ENCODE measurements at places on chromosomes 4 and X. TPM values are rescaled to one million over a fixed set of nuclear protein-coding genes. Genes with fewer than 3 reads are reported as not detected.

DNA sequence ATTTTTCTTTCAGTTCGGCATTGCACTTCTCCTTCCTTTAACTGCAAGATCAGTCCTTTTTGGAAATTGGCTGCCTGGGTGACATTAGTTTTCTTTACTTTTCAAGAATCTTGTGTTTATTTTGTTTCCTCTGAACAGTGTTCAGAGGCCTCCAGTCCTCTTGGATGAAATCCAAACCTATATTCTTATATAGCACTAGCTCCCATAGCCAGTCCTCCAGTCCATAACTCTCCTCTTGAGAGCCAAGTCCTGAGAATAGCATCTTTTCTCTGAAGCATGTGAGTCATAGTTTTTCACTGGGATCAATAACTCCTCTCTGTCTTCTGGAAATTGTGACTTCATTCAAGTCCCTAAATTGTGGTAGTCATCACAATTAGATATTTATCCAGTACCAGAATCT is 357.5 kb downstream of the RAPGEF2 start:
- no peak for DNase-seq

DNA sequence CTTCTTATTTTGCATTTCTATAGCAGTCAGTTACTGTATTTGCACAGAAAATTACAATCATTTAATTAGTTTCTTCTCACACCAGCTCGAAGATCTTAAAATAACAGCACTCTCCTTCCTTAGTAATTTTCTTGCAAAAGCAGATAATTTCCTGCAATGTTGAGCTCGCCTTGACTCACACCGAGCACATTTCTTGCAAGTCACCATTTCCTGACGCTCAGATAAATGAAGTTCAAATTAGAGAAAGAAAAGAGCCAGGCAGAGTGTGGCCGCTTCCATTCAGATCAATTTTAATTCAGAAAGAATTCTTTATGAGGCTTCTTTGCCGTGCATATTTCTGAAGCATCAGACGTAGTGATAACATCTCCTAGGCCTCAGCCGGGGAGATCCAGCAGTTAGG is 10.1 kb downstream of the SORCS2 start:
- no peak for DNase-seq

DNA sequence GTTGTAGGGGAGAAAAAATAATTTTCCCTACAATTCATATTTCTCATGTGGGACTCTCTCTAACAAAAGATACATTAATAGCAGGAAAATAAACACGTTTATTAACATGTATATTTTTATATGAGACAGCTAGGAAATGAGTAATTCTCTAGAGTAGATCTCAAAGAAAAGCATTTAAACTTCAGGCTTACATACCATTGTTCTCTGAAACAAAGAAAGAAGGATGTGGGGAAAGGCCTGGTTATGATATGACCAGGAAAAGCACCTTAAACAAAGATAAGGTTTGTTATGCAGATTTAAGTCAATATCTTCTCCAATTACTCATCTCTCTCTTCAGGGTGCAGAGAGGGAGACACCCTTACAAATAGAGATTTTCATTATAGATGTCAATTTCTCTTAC is 131.3 kb downstream of the SLC7A11 start:
- no peak for DNase-seq

GRCh38 chr4:80619070-80619674 is 283.6 kb downstream of the CFAP299 start:
- peak; percentile 27 for DNase-seq

DNA sequence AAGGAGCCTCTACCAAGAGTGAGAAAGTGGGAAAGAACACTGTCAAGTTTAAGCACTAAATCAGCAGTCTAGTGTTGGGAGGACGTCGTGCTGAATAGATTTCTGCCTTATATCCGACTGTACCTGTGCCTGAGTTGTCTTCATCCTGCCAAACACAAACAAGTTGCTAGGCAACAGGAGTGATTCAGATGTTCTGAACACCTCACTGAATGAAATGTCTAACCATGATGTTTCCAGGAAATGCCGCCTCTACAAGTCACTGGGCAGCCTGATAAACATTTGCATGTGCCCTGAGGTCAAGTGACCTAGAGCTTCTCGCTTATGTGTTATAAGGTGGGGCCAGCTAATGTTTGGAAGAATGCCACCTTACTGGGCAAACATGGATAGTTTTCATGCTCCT is 37.9 kb downstream of the SGMS2 start:
- DNase-seq = no peak

GRCh38 chrX:70168238-70169188 is 8.8 kb upstream of the DGAT2L6 start:
- no peak for DNase-seq

GRCh38 chr4:60081839-60082238 is 1118.3 kb upstream of the ADGRL3 start:
- no peak for DNase-seq

DNA sequence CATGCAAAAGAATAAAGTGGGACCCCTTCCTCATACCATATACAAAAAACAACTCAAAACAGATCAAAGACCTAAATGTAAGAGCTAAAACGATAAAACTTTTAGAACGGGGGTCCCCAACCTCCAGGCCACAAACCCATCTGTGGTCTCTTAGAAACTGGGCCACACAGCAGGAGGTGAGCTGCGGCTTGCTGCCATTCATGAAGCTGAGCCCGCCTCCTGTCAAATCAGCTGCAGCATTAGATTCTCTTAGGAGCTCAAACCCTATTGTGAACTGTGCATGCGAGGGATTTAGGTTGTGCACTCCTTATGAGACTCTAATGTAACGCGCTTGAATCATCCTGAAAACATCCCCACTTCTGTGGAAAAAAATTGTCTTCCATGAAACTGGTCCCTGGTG is 7.0 kb upstream of the GATA1 start:
- no peak for DNase-seq

Gene AKAP4
- total RNA-seq = not detected

- peak; percentile 19 for DNase-seq
These were observed 27.8 kb upstream of the FTHL17 start for GRCh38 chrX:31099536-31100090.

DNA sequence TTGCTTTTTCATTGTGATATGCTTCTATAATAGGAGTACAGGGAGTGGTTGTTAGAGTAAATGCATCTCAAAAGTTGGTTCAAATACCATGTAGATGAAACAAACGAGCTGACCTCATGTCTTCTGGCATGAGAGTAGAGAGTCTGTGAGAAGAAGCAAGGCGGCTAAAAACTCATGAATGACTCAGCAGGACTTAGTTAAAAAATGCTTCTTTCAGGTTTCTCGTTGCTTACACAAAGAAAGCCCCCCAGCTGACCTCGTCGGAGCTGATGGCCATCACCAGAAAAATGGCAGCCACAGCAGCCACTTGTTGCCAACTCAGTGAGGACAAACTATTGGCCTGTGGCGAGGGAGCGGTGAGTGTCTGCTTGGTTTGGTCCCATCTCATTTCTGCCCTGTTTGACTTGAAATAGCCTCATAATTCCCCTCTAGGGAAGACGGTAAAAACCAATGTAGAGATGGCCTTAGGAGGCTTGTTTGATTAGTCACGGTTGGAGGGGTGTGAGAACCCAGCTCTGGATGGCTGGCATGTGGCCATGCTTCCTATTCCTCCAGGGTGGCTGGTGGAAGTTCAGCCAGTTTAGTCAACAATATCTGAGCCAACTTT is 14.5 kb downstream of the AFP start:
- DNase-seq = no peak

Gene STATH
- total RNA-seq = not detected

DNA sequence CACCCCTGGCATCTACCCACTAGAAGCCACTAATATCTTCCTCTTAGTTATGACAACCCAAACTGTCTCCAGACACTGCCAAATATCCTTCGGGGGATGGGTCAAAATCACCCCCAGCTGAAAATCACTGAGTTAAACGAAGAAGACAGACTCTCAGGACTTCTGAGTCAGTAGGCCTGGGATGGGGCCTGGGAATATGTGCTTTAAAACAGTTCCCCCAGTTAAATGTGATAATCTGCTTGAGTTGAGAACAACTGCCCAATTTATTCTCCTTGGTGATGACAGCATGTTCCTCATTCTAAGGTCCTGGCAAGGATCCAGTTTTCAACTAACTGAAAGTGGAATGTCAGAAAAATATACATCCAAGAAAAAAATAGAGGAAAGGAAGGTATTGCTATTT is 52.4 kb downstream of the CBLL2 start:
- DNase-seq = no peak

GRCh38 chr4:179625406-179625805 is 2183.2 kb upstream of the AGA start:
- DNase-seq = no peak

Gene IL2
- not detected for total RNA-seq

- no peak for DNase-seq
These were observed 27.0 kb downstream of the OTUD4 start for GRCh38 chr4:145153181-145153903.

DNA sequence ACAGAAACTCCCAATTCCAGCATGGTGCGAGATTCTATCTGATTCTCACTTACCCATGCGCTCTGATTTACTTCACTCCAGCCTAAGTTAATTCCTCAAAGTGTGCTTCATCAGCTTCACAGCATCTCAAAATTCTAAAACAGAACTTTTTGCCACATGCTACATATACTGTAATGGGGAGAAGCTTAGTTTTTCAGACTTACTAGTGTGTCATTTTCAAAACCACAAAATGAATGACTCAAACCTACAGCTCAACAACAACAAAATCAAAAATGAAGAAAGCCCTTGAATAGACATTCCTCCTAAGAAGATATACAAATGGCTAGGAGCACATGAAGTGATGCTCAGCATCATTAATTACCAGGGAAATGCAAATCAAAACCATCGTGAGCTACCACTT is 14.9 kb downstream of the IRF2 start:
- no peak for DNase-seq

DNA sequence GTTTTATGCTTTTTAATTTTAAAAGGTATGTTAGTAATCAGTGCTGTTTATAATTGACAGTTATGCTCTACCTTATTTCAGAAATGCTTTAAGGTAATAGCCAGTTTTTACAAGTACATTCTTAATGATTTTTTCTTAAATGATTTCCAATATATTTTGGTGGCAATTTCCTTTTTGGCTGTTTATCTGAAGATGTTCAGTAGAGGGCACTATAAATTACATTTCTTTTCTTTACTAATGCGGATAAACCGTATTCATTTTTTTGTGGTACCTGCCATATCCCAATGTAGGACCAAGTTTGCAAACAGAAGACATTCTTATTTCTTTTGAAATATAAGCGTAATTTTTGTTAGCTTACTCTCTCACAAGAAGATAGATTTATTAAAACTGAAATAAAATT is 65.4 kb downstream of the CCKAR start:
- no peak for DNase-seq

Gene CUL4B
- total RNA-seq = 53.5 TPM

DNA sequence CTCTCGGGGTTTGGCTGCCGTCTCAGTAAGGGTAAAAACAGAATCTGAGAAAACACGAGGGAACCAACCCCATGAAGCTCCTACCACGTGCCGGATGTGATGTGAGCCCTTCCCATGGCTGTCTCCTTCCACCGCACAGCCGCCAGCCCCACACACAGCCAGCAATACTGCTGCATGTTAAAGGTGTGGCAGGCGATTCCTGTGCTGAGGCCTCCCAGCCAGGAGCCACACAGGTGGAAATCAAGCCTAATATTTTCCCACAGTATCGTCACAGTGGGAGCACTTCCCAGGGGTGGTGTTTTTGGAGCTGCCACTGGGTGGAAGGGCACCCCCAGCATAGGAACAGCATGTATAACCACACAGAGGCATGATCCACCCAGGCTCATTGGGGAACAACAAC is 77.5 kb downstream of the SLC2A9 start:
- no peak for DNase-seq

- DNase-seq = no peak
These were observed 34.6 kb downstream of the PDLIM5 start for GRCh38 chr4:94486372-94486801.

Gene DUSP9
- not detected for total RNA-seq

DNA sequence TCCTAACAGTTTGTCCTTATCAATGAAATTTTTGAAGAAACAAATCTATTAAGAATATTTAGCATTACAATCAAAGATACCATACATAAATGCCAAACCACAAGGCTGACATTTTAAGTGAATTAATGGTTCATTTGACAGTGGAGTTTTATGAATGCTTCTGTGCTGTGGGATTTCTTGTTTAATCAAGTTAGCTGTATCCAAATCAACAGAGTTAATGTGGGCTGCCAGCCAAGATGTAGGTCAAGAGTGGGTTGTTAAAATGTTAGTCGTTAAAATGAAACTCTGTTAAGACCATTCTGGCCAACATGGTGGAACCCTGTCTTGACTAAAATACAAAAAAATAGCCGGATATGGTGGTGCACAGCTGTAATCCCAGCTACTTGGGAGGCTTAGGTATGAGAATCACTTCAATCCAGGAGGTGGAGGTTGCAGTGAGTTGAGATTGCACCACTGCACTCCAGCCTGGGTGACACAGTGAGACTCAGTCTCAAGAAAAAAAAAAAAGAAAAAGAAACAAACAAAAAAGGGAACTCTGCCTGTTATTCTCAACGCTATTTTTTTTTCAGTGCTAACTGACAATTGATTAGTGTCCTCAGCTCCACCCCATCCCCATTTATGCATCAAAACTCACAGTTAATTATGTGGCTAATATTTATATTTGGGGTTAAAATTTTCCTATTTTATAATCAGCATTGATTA is 20.2 kb downstream of the GPAT3 start:
- DNase-seq = no peak

DNA sequence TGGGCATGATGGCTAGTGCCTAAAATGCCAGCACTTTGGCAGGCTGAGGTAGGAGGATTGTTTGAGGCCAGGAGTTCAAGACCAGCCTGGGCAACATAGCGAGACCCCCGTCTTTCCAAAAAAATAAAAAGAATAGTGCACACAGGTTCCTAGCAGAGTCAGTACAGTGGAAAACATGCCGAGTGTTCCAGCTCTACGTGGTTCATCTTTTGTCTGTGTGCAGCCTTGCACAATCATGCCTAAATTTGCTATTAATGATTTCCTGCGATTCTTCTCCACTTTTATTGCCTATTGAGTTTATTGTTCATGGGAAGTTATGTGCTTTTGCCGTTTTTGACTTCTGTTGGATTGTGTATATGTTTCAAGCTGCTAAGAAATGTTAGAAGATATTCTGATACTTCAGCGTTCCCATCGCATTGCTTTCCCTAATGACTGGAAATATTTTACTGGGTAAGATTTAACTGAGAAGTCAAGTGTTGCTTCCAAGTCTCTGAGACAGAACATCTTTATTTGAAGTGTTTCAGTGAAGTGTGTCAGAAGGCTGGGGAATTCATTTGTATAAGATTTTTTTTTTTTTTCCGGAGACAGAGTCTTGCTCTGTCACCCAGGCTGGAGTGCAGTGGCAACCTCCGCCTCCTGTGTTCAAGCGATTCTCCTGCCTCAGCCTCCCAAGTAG is 11.3 kb downstream of the DOCK11 start:
- no peak for DNase-seq

- no peak for DNase-seq
These were observed 14.1 kb upstream of the RHOXF2 start for GRCh38 chrX:120144178-120144844.

- no peak for DNase-seq
These were observed 112.2 kb downstream of the IL13RA2 start for GRCh38 chrX:114905251-114905650.

- DNase-seq = no peak
These were observed 205.4 kb upstream of the RPS6KA3 start for GRCh38 chrX:20472148-20472547.

Data from B cell (primary cell).